ENCODE measurements at places on chromosomes 3 and 15.

DNA sequence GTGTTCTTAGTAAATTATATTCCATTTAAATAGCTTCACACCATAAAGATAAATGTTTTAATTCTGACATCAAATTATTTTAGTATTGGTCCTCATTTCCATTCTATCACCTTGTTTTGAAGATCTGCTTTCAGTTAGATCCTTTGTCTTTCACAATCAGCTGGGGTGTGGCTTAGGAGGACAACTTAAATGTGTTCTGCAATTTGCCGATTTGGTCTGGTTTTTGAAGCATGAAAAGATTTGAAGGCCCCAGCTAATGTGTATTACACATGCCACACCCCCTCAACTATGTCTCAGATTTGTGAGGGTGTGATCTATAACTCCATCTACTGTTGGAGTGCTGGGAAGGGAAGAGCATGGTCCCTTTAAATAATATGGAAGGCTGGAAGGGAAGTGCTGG, 516.1 kb upstream of the GOLIM4 start:
- DNase-seq: no peak

- DNase-seq: no peak
Observed at GRCh38 chr3:71095511-71096291, 487.8 kb downstream of the FOXP1 start.

GRCh38 chr3:170154569-170155143, 26.9 kb downstream of the PHC3 start:
- no peak for DNase-seq

DNA sequence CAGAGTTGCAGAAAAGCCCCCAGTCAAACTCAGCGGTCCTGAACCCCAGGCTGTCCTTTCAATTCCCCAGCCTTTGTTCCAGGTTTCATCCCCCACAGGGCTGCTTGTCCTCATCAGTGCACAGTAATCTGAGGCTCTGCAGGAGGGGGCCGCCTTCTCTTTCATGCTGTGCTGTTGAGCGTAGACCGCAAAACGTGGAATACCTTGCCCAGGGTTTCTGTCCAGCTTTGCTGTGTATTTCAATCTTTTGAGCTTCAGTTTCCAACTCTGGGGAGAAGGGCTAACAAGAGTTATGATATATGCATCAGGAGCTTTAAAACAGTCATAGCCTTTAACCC, 64.8 kb downstream of the FAM43A start:
- no peak for DNase-seq

- no peak for DNase-seq
Observed at GRCh38 chr3:177050501-177051237, 146.6 kb downstream of the TBL1XR1 start.

DNA sequence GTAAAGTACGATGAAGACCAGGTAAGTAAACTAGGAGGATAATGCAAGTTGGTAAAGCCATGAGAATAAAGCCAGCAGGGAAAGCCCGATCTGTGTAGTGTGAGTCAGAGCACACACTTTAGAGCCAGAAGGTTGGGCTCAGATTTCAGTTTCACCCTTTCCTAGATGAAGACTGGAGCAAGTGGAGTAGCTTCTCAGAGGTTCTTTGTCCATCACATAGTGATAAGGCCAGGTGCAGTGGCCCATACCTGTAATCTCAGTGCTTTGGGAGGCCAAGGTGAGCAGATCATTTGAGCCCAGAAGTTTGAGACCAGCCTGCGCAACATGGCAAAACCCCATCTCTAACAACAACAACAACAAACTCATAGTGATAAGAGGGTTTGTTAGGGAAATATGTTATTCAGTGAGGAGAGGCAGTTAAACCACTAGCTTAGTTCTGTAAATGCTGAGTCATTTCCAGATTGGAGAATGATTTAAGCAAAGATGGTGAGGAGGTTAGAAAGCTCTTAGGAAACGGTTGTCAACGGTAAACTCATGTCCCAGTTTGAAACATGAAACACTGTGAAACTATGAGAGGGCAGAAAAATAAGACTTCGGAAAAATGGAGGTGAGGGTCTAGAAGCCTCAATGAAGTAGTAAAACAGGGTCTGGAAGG, 39.0 kb downstream of the IL12A start:
- DNase-seq: no peak

- no peak for DNase-seq
Observed at GRCh38 chr15:48089702-48090101, 31.1 kb upstream of the SLC24A5 start.

GRCh38 chr3:84961521-84962255, 2.9 kb downstream of the CADM2 start:
- no peak for DNase-seq

- DNase-seq: no peak
Observed at GRCh38 chr15:72033711-72034110, 84.2 kb downstream of the MYO9A start.

- peak; percentile 97 for DNase-seq
Observed at GRCh38 chr3:17841190-17841828, 98.9 kb upstream of the TBC1D5 start.

DNA sequence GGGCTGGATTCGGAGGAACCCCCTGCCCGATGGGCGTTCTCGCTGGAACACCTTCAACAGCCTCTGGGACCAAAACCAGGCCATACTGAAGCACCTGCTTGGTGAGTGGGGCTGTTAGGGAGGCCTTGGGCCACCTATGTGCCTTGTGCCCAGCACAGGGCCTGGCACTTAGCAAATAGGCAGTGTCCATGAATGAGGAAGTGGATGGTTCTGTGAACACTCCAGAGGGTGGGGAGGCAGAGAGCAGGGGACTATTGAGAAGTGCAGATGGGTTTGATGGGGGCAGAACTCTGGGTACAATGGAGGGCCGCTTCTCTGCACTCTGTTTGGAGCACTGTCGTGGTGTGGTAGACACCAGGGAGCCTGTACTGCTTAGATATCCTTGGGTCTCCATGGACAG, 1.5 kb downstream of the ECE2 start:
- no peak for DNase-seq

DNA sequence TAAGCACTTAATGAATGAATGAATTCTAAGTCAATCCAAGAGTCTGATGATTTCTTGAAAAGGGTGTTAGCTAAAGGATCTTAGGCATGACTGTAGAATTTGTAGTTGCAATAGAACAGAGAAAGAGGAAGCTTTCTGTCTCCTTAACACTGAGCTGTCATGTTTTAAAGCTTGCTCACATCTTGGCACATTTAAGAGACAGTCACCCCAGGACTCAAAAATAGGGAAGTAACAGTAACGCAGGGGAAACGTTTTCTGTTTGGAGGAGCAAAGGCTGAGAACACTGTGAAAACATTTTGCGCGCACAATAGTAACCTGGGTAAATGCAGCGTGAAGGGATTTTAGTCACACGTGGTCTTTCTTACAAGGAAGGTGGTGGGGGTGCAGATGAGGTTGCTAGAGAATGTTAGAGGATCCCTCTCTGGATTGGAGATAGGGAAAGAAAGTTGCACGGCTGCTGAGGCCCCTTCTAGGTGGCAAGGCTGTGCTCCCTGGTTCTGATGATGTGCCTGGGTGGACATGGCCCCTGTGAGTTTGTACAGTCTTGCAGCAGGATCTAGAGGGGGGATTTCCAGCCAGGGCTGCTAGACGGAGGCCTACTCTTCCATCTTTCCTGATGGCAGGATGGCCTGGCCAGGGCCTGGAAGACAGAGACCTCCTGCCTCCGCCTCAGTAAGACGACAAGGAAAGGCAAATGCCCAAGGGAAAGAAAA, 12.0 kb downstream of the STARD5 start:
- no peak for DNase-seq

GRCh38 chr3:198043119-198043518, 83.1 kb downstream of the LMLN start:
- no peak for DNase-seq

DNA sequence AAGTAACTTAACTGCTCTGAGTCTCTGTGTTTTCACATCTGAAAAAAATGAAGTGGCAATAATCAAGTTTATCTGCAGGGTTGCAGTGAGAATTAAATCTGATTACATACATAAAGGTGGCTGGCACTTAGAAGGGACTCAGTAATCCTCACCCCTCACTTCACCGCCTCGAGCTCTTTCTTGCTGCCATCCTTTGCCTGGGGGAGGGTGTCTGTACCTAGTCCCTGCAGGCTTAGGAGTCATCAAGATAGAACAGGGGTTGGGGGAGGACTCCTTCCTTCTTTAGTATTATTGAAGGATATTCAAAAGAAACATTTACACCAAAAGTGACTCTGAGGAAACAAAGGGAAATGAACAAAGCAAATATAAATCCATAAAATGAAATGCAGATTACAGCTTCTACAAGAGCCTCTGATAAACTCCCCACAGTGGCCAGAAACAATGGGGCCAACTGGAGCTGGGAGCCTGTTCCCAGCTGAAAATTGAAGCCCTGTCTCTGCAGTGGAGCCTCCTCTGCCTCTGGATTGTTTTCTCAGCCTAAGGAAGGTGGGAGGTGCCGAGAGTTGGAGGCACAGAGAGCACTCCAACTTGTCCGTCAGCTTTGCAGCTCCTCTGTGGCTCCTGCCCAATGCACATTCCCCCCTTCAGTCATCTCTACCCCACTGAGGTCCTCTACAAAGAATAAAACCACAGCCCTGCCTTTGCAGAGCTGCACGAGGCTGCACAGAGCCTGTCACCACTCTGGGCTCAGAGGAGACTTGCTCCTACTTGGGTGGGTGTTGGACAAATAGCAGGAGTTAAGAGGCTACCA, 41.8 kb downstream of the CRYGS start:
- DNase-seq: peak; percentile 45

GRCh38 chr3:194598771-194599557, 34.3 kb downstream of the TMEM44 start:
- DNase-seq: no peak

Data from H1 (cell line).